ENCODE measurements at places on chromosomes 4 and X.

GRCh38 chrX:87425618-87426017 is 92.0 kb upstream of the KLHL4 start:
- no peak for DNase-seq

DNA sequence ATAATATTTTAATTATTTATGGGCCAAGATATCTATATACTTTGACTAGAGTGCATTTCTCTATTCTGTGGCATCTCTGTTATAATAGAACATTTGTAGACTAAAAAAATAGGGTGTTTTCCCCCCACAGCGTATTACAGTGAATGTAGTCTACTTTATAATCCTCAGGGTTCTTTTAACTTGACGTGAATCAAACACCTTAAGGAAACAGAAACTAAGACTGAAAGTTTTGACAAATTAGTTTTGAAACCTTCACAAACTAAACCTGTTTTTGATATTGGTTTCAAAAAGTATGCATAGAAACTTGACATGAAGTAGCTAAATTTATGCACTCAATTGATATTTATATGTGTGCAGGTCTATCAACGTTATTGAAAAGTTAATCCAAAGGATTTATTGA is 1963.1 kb upstream of the TENM3 start:
- DNase-seq = no peak

GRCh38 chrX:129632443-129632842 is 22.3 kb downstream of the APLN start:
- DNase-seq = no peak

DNA sequence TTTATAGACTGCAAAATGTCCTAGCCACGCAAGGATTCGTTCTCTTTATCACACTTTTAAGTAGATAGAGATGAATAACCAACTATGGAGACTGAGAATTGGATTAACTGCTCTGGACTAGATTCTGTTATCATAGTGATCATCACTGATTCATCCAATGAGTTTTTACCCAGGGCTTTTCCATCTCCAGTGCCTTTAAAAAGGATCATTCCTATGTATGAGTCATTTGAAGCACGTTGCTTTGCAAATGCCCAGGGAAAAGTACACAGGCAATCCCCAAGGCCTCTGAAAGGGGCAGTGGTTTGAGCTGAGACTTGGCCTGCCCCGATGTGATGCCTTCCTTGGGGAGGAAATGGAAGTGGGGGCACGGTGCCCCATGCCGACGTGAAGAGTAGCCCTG is 122.7 kb upstream of the PSAPL1 start:
- no peak for DNase-seq

DNA sequence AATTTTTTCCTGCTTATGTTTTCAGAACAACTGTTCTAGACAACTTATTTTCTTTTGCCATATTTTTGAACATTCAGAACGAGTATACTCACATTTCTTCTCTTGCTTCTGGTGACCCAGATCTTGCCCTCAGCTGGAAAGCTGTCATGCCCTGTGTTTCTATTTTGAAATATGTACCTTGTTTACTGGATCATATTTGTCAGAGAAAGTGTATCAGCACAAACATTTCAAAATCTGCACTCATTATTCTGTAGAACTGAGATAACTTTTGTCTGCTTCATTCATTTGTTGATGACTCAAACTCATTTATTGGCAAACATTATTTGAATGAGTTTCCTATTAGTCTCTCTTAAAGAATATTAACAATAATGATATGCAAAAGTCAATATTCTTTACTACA is 46.2 kb upstream of the FAM9A start:
- DNase-seq = no peak

DNA sequence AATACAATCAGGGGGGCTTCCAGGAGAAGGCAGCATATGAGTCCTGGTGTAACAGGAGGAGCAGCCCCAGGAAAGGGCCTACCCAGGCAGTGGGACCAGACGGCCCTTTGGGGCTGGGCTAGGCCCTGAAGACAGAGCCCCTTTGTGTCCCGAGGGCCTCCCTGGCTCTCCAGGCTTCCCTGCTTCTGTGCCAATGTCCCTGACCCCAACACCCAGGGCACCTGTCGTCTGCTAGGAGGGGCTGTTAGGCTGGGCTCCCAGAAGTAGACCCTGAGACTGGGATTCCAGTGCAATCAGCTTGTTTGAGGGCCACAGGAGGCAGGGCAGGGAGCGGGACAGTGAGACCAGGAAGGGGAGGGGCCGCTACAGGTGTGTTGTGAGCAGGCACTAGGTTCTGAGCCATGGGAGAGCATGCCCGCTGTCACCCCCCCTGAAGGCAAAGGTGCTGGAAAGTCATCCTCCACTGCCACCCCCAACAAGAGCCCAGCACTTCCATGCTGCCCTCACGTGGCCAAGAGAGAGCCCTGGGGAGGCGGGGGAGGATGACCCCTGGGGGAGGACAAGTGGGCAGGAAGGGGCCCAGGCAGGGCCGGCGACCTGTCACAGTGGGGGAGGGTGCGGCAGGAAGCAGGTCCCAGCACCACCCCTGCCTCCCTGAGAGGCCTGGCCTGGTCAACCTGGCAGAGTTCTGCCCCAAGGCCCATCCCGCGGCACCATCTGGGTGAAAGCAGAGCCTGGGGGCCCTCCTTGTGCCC is 64.8 kb downstream of the ADRA2C start:
- DNase-seq = no peak

DNA sequence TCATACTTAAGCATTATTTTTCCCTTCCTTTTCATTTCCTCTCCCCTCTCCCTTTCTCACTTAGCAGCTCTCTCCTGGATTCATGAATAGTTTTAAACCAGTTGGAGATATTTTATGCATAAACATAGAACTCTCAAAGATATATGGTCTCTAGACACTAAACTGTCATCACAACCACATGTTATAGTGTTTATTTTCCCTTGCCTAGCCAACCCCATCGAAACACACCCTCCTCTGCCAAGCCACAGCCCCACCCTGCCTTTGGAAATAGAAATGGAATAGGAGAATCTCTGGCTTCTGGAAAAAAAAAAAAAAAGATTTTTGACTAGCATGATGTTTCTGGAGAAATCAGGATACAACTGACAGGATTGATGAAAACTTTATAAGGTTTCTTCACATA is 64.8 kb upstream of the RBPJ start:
- DNase-seq = no peak

DNA sequence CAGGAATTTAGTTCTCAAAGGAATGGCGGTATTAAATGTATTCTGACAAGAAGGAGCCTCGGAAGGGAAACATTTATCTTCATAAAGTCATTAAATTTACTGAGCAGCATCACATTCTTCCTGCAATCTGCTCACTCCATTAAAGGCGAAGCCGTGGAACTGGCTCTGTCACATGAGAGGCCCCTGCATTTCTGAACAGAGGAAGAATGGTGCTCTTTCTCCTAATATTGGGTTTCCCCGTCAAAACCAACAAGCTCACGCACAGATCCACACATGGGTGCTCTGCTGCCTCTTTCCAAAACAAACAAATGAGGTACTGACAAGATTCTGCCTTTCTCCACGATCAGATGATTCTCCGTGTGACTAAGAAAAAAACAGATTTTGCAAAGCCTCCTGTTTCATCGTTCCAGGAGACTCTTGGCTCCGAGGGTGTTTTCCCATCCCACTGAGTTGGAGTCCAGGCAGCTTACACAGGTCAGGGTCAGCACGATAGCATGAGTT is 191.2 kb downstream of the IDS start:
- no peak for DNase-seq

Measured in SHP77 treated with DMSO at 0.1 percent for 48 hours (cell line).